Naive thymus-derived CD4-positive, alpha-beta T cell (primary cell): ENCODE measurements at places on chromosomes 5 and 9. TPM values are rescaled to one million over a fixed set of nuclear protein-coding genes. Genes with fewer than 3 reads are reported as not detected.

LRRC14B gene
- total RNA-seq = not detected

SPATA31C1 gene
- not detected for total RNA-seq

PCDHAC1 gene
- total RNA-seq = not detected

MARCHF11 gene
- total RNA-seq = not detected

FOXD1 gene
- not detected for total RNA-seq

ADAMTSL1 gene
- total RNA-seq = not detected

UBE2R2 gene
- total RNA-seq = 40.8 TPM

PPIP5K2 gene
- total RNA-seq = 59.4 TPM

PCDHB13 gene
- not detected in 2 replicates for total RNA-seq

PRXL2C gene
- 20.9 TPM for total RNA-seq

AFAP1L1 gene
- 0.49 TPM for total RNA-seq

SLC36A3 gene
- total RNA-seq = not detected

TTC23L gene
- 0.57 TPM for total RNA-seq

PCDHB10 gene
- total RNA-seq = not detected in 2 replicates

PCDHA7 gene
- total RNA-seq = not detected

CKMT2 gene
- 0.41 TPM in 1 of 2 replicates, not detected in the other for total RNA-seq

- DNase-seq = no peak
These were observed 104.7 kb upstream of the OTULINL start for GRCh38 chr5:14476786-14477435.

DNA sequence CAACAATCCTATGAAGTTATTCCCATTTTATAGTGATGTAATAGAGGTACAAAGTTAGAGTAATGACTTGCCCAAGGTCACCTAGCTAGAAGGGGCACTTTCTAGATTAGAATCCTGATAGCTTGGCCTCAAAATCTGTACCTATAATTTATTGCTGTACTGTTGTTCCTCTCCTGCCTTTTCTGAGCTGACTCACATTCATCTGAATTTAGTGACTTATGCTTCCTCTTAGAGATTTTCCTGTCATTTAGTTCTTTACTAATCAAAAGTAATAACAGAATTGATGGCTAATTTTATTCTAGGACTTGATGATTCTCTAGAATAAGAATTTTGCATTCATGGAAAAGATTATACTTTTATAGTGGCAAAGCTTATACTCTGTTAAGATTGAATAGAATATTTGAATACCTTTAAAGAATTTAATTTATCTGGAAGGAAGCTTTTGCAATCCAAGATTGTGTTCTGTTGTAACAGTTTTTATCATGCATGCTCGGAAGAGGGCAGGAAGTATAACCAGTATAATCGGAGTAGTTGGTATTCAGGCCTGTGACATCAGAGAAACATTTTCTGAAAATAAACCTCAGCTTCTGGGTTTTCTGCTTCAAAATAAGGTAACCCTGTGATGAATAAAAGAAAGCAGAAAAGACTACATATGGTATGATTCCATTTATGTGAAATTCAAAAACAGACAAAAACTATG lies 21.3 kb downstream of the CYSTM1 start:
- no peak for DNase-seq

GRCh38 chr9:75739884-75740611 lies 150.4 kb upstream of the PCSK5 start:
- no peak for DNase-seq

- no peak for DNase-seq
These were observed 113.3 kb downstream of the ADRB2 start for GRCh38 chr5:148939676-148940075.

GRCh38 chr9:77677957-77678535 lies 29.9 kb upstream of the GNA14 start:
- no peak for DNase-seq

DNA sequence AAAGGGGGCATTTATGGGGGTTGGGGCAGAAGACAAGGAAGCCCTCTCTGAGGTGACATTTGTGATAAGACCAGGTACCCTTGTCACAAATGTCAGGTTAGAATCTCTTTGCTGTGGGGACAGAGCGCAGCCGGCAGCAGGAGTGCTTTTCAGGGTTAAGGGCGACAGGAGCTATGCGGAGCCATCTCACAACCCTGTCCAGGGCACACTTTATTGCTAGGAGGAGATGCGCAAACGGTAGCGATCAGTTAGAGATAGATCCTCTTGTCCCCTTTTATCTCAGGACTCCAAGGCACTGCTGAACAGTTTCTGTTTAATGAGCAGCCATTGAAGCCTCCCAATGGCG lies 438 bp upstream of the LAMC3 start:
- no peak for DNase-seq

DNA sequence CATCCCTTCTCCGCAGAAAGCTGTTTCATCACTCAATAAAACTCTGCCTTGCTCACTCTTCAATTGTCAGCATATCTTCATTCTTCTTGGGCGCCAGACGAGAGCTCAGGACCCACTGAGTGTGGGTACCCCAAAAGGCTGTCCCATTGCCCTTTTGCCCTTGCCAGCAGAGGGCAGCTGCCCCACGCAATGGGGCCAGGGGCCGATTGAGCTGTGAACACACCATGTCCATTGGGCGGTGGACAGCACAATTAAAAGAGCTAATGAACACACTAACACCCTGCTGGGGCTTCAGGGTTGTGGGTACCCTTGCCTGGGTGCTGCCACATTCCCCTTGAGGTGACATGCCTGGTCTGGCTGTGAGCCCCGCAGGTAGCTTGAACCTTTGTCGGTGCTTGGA lies 487.2 kb upstream of the NUDT12 start:
- DNase-seq = no peak

GRCh38 chr9:35538361-35539234 lies 48.7 kb downstream of the RUSC2 start:
- no peak for DNase-seq

DNA sequence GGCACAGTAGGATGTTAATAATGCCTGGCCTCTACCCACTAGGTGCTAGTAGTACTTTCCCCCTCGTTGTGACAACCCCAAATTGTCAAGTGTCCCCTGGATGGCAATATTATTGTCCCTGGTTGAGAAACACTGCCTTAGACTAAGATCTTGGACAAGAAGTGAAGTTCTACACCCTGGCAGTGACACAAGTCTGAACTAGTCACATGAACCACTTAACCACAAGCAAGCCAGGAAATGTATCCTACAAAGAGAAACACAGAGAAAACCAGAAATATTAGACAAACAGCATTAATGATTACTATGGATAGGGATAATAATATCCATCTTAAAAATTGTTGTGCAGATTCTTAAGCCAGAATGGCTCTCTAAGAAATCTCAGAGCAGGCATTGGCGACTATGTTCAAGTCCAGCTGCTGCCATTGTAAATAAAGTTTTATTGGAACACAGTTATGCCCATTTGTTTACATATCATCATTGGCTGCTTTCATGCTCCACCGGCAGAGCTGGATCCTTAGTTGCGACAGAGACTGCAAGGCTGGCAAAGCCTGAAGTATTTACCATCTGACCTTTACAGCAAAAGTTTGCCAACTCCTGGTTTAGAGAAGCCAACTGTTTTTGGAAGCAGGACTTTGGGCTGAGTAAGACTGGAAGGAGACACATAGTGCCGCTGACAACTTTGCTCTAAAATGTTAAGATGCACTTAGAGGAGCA lies 80.8 kb downstream of the NTRK2 start:
- DNase-seq = no peak

- DNase-seq = no peak
These were observed 2.8 kb downstream of the ADRB2 start for GRCh38 chr5:148829248-148829594.

- DNase-seq = no peak
These were observed 235.4 kb downstream of the DTWD2 start for GRCh38 chr5:118752969-118753368.

DNA sequence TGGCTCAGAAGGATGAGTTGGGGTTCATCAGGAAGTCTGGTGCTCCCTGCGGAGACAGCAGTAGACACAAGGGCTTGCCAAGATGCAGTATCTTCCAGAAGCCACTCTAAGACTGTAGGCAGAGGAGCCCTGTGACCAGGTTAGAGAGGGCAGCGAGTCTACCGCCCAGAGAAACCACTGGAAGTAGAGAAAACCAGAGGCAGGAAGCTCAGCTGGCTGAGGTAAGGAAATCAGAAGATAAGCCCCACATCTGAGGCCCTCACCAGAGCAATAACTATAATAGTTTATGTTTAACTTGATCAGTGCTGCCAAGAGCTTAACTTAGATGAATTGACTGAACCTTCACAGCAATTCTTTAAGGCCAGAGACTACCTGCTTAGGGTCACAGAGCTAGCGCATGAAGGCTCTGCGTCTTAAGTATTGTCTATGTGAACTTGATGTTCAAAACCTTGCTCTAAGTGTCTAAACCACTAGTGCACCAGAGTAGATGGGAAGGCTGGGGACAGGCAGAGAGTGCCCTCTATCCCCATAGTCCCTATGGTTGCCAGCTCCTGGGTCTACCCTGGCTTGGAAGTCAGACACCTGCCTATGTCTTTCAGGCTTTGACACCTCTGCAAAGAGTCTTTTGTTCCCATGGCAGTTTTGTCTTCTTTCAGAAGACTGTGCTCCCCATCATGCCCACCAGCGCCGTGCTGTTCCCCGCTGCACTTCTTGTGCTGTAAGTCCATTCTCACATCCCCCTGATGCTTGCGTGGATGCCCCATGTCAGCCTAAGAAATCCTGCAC lies 228.2 kb upstream of the KLF4 start:
- DNase-seq = no peak

DNA sequence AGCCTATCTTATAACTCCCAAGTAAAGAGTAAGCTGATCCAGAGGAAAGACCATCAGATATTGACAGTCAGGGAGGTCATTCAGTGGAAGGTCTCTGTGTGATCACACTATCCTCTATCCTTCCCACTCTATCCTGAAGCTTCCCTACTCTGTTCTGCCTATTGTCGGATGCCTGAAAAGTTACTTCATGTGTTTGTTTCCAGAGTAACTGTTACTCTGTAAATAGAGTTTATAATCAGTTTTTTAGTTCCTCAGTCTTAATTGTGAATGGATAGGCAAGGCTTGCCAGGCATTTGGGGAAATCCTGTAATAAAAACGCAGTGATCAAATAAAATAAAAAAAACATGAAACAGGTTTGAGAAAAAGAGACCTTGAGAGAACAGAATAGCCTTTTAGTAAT lies 79.8 kb downstream of the XRCC4 start:
- no peak for DNase-seq

GRCh38 chr5:112388739-112389138 lies 30.3 kb downstream of the EPB41L4A start:
- no peak for DNase-seq

- DNase-seq = no peak
These were observed 108.5 kb downstream of the EBF1 start for GRCh38 chr5:158990979-158991775.

- no peak for DNase-seq
These were observed 4.1 kb downstream of the PAX5 start for GRCh38 chr9:37029776-37030610.

- DNase-seq = no peak
These were observed at the start of gene IL31RA for GRCh38 chr5:55850839-55851674. TSS of gene IL31RA (plus strand) at chr5:55851357. CDS start at chr5:55851571, 214 bp downstream.

DNA sequence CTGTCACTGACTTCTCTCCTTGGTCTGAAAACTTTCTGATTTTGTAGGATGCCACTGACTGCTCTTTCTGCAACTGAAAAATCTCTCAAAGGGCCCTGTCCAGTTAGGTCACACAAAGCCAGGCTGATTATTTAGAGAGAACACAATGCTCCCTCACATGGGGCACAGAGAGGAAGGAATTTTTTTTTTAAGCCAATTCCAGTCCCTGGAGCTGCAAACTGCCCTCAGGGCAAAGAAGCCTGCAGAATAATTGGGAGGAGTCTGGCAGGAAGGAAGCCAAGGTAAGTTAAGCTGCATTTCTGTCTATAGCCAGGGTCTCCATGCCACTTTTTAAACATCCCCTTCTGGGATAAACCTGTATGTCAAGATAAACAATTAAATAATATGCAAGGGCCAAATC lies 305.5 kb downstream of the ZSWIM6 start:
- no peak for DNase-seq

DNA sequence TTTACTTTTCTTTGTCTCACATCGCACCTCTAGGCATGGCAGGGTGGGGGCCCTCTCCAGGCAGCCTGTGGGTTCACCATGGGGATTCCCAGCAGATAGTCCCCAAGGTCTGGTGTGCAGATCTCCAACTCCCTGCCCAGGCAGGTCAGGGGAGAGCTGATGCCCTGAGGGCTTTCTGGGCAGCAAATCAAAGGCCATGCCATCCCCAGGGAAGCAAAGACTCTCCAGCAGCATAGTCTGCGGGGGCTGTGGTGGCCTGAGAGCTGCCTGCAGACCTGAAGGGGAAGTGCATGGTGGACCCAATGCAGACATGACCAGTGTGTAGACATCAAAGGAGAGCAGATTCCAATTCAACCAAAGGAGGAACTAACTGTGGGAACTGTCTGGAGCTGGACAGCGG lies 7.7 kb downstream of the NEURL1B start:
- no peak for DNase-seq

- no peak for DNase-seq
These were observed 762 bp upstream of the TCOF1 start for GRCh38 chr5:150356575-150357294.

DNA sequence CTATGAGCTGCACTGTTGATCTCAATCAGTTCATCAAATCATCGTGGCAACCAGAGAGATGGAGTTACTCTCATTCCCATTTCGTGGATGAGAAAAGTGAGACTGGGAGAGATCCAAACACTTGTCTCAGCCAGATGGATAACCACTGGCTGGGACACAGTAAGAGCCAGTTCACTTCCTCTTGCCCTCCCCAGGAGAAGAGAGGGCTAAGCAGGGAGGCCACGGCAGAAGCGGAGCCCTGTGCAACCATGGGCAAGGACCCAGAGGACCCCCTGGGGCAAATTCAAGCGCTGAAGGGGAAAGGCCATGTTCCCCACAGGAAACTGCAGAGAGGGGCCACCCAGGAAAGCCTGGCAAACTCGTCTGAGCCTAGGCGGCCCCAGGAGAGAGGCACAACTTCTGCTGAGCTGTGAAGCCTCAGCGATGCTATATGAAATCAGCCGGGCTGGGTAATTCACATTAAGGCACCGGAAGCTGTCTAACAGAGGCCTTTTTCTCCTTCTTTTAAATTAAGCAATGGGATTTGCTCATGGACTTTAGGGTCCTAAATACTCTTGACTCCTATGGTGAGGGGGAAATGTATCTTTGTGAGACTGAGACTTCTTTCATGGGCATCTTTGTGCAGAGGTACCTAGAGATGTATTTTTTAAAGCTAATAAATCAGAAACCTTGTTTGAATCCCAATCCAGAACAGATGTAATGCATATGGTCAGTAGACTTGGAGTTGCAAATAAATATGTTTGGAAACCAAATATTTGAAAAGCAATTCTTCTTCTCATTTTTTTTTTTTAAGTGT lies 137.1 kb upstream of the SMIM23 start:
- no peak for DNase-seq
